ENCODE measurements at places on chromosomes 1 and 21. TPM values are rescaled to one million over a fixed set of nuclear protein-coding genes. Genes with fewer than 3 reads are reported as not detected.
A peak's percentile ranks its signal among the peaks of the same experiment; 100 is the strongest.

Gene ILDR2
- 18.1 TPM for polyA plus RNA-seq

Gene BMP8B
- 2.1 TPM for polyA plus RNA-seq

Gene KRTAP19-1
- not detected for polyA plus RNA-seq

Gene FAM163A
- polyA plus RNA-seq, result 0.90 TPM

Gene SGIP1
- polyA plus RNA-seq, result 20.3 TPM

Gene INAVA
- 34.8 TPM for polyA plus RNA-seq

Gene RGS16
- 0.84 TPM for polyA plus RNA-seq

Gene KIF17
- polyA plus RNA-seq, result 2.8 TPM

Gene TSNAX
- 59.2 TPM for polyA plus RNA-seq

Gene ATP1A4
- 0.11 TPM for polyA plus RNA-seq

GRCh38 chr1:53638360-53639035, 100.5 kb downstream of the GLIS1 start:
- no peak for DNase-seq

- DNase-seq, result no peak
Observed at GRCh38 chr1:65260851-65261473, 48.4 kb upstream of the DNAJC6 start.

GRCh38 chr1:87024936-87025540, 110.6 kb downstream of the HS2ST1 start:
- DNase-seq, result peak; percentile 15

DNA sequence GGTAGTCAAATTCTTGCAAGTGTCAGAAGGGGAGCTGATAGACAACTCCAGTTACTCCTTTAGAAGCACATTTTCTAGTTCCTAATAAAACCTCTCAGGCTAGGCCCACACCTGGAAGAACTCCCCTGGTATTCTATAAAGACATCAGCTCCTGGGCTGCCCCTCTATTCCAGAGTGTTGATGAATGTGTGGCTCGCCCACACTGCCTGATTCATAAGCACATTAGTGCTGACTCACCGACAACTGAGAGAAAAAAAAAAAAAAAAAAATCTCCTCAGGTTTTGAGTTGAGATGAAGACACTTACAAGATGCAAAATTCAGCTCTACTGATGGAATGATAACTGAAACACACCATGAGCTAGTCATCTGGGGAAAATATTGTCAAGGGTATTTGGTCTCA, 188.1 kb downstream of the TNR start:
- DNase-seq, result no peak

GRCh38 chr1:22031214-22031962, 21.1 kb upstream of the CDC42 start:
- DNase-seq, result no peak

DNA sequence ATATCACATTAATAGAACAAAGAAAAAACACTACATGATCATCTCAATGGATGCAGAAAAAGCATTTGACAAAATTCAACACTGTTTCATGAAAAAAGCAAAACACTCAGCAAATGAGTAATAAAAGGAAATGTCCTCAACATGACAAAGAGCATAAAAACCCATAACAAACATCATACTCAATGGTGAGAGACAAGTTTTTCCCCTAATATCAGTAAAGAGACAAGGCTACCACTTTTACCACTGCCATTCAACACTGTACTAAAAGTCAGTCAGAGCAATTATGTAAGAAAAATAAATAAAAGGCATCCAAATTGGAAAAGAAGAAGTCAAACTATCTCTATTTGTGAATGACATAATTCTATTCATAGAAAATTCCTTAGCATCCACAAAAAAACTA, 64.3 kb downstream of the ZNF644 start:
- DNase-seq, result no peak

GRCh38 chr1:224199679-224200078, 16.6 kb downstream of the DEGS1 start:
- no peak for DNase-seq

- no peak for DNase-seq
Observed at GRCh38 chr1:116150368-116150767, 39.2 kb downstream of the MAB21L3 start.

GRCh38 chr1:229156872-229157271, 114.0 kb upstream of the RAB4A start:
- no peak for DNase-seq

DNA sequence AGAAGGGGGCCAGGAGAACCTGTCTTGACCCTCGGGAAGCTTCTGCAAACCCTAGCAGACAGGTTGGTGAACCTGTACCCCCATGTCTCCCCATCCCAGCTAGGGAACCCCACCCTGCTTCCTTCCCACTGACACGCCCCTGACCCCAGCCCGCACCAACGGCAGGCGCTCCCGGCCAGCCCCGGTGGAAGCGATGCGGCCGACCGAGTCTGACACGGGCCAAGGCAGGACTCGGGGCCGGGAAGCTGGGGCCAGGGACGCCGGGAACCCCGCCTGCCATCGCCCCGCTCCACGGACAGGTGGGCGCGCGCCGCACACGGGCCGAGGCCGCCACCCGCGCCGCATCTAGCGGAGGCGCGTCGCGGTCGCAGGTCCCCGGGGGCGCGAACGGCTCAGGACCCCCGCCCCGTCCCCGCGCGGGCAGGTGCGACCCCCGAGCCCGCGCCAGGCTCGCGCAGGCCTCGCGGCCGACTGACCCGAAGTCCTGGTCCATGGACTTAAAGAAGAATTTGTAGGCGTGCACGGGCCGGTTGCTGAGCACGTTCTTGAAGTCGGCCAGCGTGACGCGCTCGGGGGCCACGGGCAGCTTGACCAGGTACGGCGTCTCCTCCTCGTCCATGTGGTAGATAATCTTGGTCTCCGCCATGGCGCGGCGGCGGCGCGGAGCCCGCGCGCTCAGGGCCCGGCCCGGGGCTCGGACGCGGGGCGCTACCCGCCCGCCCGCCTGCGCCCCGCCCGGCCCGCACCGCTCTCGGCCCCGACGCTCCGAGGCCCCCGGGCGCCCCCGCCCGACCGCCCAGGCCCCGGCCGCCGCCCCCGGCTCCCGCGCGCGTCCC, 580 bp downstream of the DVL1 start:
- no peak for DNase-seq

DNA sequence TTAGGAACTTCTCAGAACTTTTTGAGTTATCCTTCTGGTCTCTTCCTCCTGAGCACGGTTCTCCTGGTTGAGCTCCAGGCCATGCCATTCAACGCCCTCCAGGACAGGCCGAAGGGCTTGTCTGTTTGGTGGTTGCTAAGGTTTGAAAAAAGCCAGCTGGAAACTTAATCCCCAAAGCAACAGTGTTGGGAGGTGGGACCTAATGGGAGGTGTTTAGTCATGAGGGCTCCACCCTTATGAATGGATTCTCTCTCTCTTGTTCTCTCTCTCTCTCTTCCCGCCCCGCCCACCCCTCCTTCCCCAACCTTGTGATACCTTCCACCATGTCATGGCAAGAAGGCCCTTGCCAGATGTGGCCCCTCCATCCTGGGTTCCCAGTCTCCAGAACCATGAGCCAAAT, 829 bp downstream of the KCNE1 start:
- no peak for DNase-seq

DNA sequence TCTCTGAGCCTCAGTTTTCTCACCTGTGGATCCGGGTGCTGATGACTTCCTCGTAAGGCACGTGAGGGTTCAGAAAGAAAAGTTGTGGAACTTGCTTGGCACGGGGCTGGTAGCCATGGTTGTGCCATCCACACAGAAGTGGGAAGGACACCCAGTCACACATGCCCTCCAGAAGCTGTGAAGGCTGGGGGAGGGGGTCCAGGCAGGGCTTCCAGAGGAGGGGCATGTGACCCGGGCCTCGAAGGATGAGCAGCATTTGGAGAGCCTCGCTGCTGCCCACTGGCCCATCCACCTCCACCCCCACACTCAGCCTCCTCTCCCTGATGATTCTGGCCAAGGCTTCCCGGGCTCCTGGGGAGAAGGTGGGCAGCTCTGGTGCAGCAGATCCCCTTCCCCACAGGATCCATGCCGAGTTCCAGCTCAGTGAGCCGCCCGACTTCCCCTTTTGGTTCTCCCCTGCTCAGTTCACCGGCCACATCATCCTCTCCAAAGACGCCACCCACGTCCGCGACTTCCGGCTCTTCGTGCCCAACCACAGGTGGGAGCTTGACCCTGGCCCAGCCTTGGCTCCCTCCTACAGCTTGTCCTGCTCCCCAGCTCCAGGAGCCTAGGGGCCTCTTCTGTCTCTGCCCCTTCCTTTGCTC, 9.4 kb downstream of the SELENON start:
- DNase-seq, result no peak

DNA sequence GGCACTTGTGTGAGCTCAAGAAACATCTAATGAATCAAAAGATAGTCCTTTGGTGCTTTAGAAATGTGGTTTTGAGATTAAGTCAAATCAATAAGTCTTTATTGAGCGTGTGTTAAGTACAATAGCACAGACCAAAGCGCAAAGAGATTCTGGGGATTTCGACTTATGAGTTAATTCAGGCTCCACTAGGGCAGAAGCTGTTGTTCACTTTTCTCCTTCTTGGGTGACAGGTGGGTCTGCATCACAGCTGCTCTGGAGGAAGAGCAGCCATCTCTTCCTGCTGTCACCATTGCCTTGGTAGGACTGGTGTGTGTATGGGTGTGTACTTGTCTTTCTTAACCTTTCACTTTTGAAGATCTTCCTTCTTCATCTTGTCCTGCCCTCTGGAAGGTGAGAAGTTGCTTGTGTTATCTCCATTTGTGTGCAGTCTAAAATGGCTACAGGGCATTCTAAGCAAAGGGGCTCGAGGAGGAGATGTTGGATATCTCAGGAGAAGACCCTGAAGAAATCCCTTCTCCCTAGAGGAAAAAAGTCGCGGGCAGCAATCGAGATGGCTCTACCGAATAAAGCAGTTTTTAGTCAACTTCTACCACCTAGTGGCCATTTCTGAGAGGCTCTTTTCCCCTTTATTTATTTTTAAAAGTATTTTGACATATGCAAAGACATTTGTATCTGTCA, 22.9 kb upstream of the DISC1 start:
- DNase-seq, result peak; percentile 45

DNA sequence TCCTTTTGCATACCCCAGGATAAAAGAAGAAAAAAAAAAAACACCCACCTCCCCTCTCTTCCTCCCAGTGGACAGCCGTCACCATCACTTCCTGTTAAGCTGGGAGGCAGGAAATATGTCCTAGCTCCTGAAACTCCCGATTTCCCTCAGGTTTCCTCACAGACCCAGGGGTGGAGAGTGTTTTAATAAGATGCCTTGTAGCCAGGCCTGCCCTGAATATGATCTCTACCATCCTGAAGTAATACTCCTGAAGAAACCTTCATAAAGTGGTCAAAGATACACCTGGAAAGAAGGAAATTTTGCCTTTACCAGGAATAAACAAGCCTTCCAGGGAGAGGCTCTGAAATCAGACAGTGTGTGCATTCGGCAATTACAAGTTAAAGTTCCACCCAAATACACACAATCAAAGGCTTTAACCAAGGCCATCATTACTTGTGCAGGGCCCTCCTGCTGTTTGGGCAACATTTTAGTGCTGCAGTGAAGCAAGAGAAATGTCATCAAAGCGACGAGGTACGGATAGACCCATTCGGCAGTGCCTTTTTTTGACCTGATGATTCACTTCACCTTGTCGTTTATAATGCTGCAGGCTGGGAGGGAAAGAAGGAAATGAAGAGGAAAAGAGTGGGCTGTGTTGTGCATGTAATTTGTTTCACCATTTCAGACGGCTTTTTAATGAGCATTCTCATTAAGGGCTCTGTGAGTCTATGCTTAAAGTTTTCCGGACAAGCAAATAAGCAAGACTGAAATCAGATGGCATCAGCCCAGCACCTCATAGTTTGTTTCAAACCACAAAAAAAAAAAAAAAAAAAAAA, 41.0 kb upstream of the RASAL2 start:
- DNase-seq, result no peak

DNA sequence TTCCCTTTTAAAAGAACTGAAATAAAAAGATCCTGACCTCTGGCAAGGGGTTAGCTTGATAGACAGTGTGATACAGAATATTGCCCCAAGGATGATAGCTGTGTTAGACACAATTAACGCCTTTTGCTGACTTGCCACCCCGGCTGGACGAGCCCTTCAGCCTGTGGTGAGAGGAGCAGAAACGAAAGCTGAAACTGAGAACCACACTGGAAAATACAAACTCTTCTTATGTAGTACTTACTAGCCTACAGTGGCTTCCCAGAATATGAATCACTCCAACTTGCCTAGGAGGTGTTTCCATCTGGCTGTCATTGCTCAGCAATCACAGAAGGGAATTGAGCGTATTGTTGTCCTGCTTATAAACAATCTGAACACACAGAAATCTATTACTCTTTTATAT, 22.9 kb downstream of the SAMSN1 start:
- no peak for DNase-seq

- DNase-seq, result no peak
Observed at GRCh38 chr1:25217598-25218232, 14.6 kb downstream of the SYF2 start.

GRCh38 chr1:58660105-58660504, 39.8 kb downstream of the MYSM1 start:
- no peak for DNase-seq

GRCh38 chr1:31198150-31198549, 41.5 kb downstream of the NKAIN1 start:
- DNase-seq, result no peak

- no peak for DNase-seq
Observed at GRCh38 chr1:150168960-150169601, 19.4 kb downstream of the PLEKHO1 start.

DNA sequence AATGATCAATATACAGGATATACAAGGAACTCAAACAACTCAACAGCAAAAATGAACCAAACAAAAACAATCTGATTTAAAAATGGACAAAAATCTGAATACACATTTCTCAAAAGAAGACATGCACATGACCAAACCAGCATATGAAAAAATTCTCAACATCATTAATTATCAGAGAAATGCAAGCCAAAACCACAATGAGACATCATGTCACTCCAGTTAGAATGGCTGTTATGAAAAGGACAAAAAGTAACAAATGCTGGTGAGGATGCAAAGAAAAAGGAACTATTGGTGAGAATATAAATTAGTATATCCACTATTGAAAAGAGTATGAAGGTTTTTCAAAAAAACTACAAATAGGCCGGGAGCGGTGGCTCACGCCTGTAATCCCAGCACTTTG, 42.0 kb downstream of the FCRL3 start:
- DNase-seq, result no peak

DNA sequence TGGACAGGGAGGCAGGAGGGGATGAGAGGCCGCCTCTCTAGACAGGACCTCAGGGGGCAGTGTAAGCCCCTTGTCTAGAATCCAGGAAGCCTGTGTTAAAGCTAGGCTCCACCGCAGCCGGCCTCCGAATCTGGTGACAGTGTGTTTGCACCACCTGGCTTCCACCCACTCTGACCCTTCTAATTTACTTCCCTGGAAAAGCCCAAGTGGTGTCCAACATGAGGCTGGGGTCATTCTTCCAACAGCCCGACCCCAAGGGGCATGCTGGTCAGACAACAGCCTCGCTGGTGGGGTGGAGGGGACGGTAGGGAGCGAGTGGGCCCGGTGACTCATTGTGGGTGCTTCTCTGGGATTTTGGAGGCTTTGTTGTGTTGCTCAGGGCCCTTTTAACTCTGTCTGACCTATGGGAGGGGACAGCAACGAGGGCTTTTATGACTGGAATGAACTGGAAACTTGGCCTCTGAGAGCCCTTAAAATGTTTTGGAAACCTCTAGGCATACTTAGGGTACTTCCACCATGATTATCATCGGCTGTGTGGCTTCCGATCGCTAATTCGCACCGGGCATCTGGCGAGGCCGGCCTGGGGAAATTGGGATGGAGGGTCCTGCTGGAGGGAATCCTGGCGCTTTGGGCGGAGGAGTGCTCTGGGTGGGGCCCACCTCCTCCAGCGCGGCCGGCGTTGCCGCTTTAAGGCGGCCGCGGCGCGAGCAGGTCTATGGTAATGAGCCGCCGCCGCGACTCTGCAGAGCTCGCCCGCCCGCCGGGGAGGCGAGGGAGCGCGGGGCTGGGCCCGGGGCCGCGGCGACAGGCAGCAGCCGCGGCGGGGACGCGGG, at the start of gene CELSR2:
CELSR2 (plus strand) TSS at position 743 of the 833 bp plus-strand sequence. CDS start 541 bp downstream, outside the sequence.
- DNase-seq, result peak; percentile 56

GRCh38 chr1:111895469-111895868, 94.0 kb downstream of the KCND3 start:
- DNase-seq, result no peak
